GM12891 (cell line): ENCODE measurements at places on chromosomes 3 and 15.
A peak's percentile ranks its signal among the peaks of the same experiment; 100 is the strongest.

DNA sequence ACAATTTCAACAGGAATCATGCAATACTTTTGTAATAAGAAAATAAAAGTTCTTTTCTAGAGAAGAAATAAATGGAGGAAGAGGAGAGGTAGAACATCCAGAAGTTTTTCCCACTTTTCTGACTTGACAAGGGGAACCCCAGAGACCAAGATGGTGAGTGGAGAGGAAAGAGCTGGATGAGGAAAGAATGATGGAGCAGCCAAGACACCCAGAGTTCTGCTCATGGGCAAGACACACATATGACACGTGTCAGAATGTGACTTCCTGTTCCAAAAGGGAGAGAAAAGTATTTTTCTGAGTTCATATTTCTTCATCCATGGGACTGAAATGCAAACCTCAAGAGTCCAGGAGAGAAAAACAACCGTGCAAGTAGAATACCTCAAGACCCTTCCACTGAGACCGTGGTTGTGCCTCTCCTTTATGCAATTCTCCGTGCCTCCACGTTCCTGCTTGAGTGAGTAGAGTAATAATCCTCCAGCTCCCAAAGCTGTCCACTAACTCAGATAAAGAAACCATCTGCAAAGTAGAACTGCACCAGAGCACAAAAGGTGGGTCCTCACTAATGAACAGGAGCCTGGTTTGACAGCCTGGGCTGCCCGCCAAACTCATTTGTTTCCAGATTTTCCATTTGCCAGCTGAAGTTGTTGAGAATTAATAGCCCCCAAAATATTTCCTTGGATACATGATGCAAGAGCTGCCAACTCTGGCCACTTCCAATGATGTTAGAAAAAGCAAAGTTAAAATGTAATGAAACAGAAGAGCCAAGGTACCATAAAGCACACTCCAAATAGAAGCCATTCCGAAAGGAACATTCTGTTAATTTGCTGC, 272.6 kb upstream of the IGF1R start:
- no peak for DNase-seq

GRCh38 chr3:188262913-188263683, 109.1 kb downstream of the LPP start:
- no peak for DNase-seq

DNA sequence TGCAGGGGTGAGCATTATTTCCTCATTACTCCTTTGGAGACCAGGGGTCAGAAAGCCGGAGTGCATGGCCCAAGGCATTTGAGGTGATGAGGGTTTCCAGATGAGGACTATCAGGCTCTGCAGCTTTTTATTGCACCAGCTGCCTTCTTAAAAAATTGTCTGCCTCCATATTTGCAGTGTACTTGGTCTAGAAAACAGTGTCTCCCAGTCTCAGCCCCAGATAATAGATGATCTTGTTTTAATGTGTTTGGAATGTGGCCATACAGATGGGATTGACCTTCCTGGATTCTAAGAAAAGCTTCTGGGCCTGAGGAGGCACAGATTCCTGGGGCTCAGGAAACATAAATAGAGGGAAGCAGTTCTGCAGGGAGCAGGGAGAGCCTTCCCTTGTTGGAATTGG, 123.3 kb downstream of the GABRG3 start:
- DNase-seq: no peak

DNA sequence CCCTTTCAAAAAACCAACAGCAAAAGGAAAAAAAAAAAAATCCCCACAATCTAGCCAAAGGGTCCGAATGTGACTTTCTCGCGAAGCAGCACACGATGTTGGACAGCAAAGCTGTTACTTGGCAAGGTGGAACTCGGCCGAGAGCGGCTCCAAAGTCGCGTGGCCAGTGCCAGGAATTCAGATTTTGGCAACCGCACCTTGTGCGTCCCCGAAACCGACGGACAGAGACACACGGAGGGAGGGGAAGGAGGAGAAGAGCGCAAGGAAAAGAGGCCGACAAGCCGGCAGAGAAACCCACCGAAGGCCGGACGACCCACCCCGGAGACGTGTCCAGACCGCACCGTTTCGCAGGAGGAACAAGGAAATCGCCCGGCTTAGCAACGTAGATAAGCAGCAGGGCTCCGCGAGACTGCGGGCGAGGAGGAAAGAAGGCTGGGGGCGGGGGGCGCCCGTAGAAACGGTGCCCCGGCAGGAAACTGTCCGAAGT, 517.3 kb downstream of the MECOM start:
- no peak for DNase-seq

DNA sequence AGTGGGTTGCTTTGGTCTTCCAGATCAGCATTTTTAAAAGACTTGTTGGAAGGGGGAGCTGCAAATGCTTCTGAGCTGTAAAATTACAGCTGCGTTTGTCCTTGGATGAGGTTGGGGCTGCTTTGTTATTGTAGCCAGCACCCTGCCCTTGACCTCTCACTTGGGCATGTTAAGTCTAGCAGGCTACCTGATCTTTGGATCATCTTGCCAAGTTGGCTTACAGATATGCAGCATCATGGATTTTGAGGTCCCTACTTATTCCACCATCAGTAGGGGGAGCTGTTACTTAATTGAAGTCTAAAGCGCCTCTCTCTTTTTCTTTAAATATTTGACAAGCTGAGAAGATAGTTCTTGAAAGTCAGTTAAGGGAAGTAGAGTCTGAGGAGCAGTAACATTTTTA, 793.0 kb downstream of the MCTP2 start:
- DNase-seq: no peak

DNA sequence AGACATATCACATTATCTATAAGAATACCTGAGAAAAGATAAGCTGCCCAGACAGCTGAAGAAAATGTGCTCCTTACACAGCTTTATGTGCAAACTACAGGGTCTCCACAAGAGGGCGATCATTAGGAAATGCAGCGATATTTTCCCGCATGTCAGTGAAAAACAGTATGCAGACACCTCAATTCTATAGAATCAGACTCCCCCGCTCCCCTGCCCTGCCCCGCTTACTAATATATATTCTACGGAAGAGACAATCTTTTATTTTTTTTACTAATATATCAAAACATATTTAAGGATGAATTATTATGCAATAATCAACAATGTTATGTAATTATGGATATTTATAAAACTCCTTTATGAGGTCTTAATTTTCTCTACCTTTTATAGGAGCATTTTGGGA, 681.3 kb downstream of the ROBO1 start:
- DNase-seq: peak; percentile 2

DNA sequence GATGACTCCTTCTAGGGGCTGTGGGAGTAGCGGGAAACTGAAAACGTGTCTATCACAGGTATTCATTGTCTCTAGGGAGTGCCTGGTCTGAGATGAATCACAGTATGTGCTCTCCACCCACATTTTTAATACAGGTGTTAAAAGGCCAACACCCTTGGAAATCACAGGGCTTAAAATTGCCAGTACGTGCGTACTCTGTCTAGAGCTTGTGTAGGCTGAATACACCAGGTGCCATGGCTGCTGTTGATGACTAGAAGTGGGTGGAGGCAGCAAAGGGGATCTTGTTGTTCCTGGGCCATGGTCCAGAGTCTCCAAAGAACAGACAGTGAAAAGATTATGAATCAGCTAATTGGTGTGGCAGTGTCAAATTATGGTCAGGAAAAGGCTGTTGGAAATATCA, 35.1 kb upstream of the P3H2 start:
- DNase-seq: no peak

DNA sequence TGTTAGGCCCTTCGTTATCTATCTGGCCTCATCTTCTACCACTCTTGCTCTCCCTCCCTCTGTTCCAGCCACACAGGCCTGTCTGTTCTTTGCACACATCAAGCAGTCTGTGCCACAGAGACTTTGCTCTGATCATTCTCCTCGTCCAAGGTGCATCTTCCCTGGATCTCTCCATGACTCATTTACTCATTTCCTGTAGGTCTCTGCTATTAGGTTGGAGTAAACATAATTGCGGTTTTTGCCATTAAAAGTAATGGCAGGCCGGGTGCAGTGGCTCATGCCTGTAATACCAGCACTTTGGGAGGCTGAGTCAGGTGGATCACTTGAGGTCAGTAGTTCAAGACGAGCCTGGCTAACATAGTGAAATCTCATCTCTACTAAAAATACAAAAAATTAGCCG, 9.5 kb upstream of the C3orf49 start:
- no peak for DNase-seq

- DNase-seq: no peak
These were observed 264.0 kb upstream of the IL12A start for GRCh38 chr3:159724627-159725026.

GRCh38 chr3:85626662-85627061, 667.9 kb downstream of the CADM2 start:
- no peak for DNase-seq

DNA sequence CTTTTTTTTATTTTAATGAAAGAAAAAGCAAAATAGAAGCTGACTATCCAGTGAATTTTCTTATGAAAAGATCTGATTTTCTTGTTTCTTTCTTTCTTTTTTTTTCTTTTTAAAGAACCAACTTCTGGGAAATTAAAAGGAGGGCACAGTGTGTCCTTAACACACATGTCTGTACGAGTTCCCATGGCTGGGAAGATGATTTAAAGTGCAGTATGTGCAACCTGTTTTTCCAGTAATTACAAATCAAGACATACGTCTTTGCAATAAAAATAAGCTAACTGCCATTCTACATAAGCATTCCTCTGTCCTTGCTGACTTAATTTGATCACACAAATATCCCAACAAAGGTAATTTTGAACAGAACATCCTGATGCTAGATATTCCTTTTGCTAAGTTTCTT, 416.1 kb downstream of the ROBO1 start:
- DNase-seq: no peak

GRCh38 chr3:81470524-81471278, 290.7 kb downstream of the GBE1 start:
- no peak for DNase-seq

DNA sequence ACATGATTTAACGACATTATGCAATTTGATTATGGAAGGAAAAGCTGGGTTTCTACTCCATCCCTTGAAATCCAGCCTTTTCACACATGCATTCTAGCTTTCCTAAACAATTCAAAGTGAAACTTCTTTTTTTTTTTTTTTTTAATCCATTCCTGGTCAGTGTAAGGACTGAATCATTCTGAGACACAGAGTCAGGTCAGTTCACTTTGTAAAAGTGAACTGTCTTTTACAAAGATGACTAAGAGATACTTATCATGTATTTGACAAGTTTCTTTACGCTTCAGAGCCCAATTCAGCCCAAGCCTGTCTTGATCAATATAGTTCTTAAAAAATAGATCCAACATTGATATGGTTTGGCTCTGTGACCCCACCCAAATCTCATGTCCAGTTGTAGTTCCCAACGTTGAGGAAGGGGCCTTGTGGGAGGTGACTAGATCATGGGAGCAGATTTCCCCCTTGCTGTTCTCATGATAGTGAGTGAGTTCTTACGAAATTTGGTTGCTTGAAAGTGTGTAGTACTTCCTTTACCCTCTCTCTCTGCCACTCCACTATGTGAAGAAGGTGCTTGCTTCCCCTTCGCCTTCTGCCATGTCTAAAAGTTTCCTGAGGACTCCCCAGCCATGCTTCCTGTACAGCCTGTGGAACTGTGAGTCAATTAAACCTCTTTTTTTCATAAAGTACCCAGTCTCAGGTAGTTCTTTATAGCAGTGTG, 345.6 kb upstream of the THBS1 start:
- DNase-seq: no peak

GRCh38 chr3:152836269-152836668, 1.3 kb downstream of the P2RY1 start:
- no peak for DNase-seq

GRCh38 chr3:149395107-149396089, 17.9 kb upstream of the TM4SF1 start:
- no peak for DNase-seq

DNA sequence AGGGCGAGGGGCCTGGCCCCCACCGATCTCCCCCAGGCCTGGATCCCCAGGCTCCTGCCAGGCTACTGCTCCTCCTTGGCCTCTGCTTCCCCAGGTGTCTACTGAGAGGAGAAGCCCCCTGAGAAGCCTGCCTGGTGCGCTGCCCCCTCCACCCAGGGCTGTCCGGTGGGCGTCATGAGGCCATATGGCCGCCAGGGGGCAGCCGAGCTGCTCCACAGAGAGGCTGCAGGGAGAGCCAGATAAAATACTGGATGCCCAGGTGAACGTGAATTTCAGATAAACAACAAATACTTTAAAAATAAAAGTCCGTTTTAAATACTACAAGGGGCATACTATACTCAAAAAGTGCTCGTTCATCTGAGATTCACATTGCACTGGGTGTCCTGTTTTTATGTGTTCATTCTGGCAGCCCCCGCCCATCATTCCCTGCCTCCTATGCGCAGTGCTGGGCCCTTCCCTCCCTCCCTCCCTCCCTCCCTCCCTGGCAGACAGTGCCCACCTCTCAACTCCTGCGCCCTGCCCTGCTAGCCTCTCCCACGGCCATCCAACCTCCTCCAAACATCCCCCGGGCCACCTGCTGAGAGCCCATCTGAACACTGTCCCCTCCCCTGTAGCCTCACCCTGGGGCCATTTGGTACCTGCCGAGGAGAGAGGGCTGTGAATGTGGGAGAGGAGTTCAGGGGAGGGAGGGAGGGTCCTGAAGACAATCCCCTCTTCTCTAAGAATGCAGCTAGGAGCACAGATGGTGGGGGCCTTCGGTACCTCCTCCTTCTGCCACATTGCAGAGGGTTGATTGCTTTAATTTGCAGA, 29.6 kb downstream of the PSTPIP1 start:
- peak; percentile 88 for DNase-seq

GRCh38 chr3:174002543-174002942, 605.0 kb downstream of the NLGN1 start:
- DNase-seq: no peak

GRCh38 chr3:182063742-182064141, 352.0 kb downstream of the SOX2 start:
- no peak for DNase-seq

DNA sequence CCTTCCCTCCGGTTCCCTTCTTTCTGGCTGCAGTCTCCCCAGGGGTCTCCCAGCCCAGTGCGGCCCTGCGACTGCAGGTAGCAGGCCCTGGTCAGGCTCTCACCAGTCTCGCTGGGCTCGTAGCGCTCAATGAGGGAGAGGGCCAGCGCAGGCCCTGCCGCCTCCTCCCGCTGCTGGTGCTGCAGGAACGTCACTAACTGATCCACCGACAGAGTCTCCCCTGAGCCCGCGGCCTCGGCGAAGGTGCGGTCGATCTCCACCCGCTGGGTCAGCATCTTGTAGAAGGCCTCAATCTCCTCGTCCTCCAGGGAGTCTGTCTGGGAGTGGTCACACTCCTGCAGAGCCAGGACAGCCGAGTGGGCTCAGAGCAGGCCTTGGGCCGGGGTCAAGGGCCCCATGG, 18.3 kb downstream of the PLCD1 start:
- DNase-seq: no peak

DNA sequence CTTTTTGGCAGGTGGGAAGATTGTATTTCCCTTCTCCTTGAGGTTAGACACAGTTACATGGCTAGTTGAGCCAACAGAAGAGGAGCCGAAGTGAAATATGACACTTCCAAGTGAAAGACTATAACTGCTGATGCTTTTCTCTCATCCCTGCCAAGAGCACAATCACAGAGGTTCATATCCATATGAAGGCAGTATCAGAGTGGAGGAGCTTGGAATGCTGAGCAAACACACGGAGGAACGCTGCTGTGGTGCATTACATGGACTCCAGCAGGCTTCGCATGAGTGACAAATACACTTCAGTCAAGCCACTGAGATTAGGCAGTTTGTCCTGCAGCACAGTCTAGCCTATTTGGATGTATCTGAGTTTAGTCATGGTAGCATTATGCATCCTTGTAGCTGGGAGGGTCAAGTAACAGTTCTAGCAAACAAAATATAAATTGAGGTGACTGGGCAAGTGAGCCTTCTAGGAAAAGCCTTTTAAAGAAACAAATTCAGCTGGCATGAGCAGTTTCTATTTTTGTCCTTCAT, 5.4 kb downstream of the IQCF6 start:
- DNase-seq: no peak

GRCh38 chr15:25773248-25773647, 89.9 kb downstream of the ATP10A start:
- no peak for DNase-seq
